ENCODE measurements at places on chromosomes 7 and 10. TPM values are rescaled to one million over a fixed set of nuclear protein-coding genes. Genes with fewer than 3 reads are reported as not detected.
A peak's percentile ranks its signal among the peaks of the same experiment; 100 is the strongest.

DNA sequence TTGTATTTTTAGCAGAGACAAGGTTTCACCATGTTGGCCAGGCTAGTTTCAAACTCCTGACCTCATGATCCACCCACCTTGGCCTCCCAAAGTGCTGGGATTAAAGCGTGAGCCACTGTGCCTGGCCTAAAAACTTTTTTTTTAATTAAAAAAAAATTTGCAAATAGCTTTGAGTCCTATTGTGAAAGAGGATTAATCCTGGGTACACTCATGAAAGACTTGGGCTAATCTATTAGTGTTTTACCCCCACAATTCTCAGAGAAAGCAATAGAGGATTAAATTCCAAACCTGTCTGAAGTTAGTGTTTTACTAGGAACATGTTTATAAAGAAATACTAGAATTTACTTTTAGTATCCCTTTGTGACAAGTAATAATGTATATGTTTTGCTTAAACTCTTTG is 76.9 kb upstream of the ITGB1 start:
- DNase-seq, result no peak

DNA sequence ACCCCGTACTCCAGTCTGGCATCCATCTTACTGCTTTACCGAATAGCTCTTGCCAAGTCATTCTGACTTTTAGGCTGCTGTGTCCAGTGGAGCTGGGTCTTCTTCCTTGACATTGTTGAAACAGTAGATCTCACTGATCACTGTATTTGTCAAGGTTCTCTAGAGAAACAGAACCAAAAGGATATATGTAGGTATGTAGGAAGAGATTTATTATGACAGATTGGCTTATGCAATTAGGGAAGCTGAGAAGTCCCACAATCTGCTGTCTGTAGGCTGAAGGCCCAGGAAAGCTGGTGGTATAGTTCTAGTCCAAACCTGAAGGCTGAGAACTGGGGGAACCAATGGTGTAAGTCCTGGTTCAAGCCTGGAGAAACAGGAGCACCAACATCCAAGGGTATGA is 12.1 kb upstream of the PRRT4 start:
- no peak for DNase-seq

DNA sequence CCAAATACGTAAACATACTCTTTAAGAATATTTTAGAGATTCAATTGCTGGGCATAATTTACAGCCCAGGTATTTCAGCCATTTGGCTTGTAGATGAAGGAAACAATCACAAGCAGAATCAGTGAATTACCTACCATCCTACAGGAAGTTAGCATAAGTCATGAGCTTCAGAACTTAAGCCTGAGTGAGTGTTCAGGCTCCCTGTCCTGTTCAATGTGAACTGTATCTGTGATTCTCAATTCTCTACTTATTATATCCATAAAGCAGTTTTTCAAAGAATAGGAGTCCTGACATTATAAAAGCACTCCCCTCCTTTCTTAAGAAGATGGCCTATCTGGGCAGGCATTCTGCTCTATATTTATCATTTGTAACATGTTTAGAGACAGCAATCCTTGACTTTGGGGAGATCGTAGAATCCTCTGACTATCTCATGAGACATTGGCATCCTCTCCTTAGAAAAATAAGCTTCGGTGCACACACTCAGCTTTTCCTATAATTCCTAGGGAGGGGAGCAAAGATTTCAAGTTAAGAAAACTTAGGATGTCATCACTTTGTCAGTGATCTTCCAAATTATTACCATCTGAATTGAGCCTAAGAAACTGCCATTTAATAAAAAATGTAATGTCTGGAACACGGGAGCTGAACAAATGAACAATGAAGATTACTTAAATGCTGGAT is 645.2 kb upstream of the IGFBP3 start:
- DNase-seq, result no peak

DNA sequence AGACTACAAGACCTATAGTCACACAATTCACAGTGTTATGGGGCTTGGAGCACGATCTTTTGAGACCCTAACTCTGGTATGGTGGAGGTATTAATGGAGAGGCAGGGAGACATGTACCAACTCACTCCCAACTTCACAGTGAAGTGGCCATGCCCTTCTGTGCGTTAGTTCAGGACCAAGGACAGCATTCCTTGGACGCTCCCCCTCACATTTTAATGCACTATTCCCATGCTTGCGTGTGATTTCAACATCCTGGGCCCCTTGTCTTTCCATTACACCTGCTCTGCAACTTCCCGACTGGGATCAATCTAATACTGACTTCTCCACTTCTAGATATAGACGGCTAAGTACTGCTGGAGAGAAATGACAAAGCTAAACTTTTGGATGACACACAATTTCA is 72.7 kb downstream of the PLCE1 start:
- DNase-seq, result peak; percentile 12

DNA sequence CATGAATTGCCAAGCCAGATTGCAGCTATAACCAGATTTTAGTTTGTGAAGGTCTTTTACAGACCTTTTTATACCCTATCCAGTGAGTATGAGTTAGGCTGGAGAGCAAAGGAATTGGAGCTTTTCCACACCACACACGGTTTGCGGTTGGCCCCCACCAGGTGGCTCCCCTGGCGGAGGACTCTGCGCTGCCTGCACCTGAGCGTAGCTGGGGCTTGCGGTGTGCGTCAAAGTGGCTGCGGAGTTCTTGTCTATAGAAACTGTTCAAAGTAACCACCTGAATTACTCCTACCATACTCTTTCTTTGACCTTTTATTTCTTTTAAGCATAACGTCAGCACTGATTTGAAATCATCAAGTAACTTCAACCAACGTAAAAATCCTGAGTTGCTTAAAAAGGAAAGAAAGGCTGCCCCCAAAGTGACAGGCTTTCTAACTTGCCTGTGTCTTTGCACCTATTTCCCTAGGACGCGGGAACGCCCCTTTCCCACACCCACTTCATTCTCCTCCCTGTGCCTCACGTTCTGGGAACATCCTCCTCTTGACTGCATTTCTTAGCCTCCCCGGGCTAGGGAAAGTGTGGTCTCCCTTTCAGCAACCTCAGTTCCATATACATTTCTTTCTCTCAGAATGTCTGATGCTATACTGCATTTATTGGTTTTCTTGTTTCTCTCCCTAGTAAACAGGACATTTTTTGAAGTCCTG is 47.6 kb upstream of the TMEM72 start:
- no peak for DNase-seq

- DNase-seq, result no peak
These were observed 167.5 kb downstream of the SEPTIN7 start for GRCh38 chr7:35968140-35968940.

PTER gene
- 20.1 TPM for total RNA-seq

DNA sequence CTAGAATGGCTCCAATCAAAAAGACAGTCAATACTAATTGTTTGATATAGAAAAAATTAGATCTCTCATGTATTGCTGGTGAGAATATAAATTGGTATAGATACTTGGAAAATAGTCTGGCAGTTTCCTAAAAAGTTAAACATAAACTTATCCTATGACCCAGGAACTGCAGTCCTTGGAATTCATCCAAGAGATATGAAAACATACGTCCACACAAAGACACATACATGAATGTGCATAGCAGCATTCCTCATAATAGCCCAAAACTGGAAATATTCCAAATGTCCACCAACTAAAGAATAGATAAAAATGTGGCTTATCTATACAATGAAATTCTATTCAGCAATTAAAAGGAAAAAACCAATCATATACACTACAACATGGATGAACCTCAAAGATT is 128.4 kb downstream of the ZFAND4 start:
- no peak for DNase-seq

GRCh38 chr7:117323851-117324711 is 1.2 kb upstream of the WNT2 start:
- DNase-seq, result no peak

GRCh38 chr7:120337308-120337907 is 64.4 kb downstream of the KCND2 start:
- DNase-seq, result peak; percentile 7

CALN1 gene
- 2.2 TPM for total RNA-seq

PRRT4 gene
- not detected for total RNA-seq

SLC37A3 gene
- total RNA-seq, result 28.8 TPM

GRCh38 chr7:76412249-76412648 is 2.8 kb upstream of the SSC4D start:
- no peak for DNase-seq

FZD8 gene
- total RNA-seq, result 1.2 TPM

ADGRA1 gene
- total RNA-seq, result not detected

TMEM178B gene
- not detected for total RNA-seq

PDGFA gene
- total RNA-seq, result 10.2 TPM

- DNase-seq, result no peak
These were observed 41.4 kb upstream of the BET1 start for GRCh38 chr7:94045581-94045980.

GRCh38 chr10:99235658-99236626 is at the start of gene HPSE2:
TSS of gene HPSE2 (minus strand) at chr10:99235852.
- DNase-seq, result no peak

DNA sequence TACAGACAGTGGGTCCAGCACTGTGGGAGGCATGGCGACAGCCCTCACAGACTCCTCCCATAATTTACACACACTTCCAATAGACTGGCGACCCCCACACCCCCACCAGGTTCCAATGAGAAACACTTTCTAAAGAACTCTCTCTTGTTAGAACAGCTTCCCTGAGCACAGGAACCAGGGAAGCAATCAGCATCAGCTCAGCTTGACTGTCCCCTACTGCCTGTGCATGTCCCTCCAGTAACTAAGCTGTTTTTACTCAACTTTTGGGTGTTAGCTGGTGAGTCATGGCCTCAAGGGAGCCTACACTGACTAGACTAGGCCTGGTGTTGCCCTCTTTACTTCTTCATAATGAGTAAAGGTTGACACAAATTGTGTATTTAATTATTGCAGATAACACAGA is 32.6 kb upstream of the HERPUD2 start:
- DNase-seq, result no peak

INSYN2A gene
- total RNA-seq, result not detected

- no peak for DNase-seq
These were observed 97.7 kb upstream of the EFCAB10 start for GRCh38 chr7:105678811-105679495.

GRCh38 chr7:137135654-137136350 is 207.7 kb downstream of the PTN start:
- no peak for DNase-seq

GRCh38 chr10:30070001-30070685 is 10.8 kb upstream of the JCAD start:
- DNase-seq, result peak; percentile 57

DNA sequence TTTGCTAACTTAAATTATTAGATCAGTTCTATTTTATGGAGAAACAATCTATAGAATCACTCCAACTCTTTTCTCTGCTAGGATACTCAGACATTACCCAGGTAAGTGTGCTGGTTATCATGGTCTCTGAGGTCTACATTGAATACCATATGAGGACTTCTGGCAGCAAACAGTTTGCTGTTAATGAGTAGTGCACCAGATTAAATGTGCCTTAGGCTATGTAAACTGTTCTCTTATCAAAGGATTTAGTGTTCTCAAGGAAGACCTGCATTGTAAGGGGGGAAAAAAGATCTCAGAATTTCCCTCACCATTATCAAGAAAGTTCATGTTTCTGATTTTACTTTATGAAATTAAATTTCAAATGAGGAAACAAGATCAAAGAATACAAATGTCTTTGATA is 107.5 kb downstream of the ITGB8 start:
- no peak for DNase-seq

TDRD1 gene
- not detected for total RNA-seq

DNA sequence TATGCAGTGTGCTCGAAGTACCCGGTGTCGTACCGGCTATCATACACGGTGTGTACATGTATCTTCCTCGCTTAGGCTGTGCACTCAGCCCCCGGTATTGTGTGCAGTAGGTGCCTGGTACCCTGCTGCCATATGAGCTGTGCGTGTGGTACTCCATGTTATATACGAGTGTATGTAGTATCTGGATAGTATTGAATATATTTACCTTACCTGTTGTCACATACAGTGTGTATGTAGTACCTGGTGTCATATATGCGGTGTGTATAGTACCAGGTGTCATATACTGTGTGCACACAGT is 1.2 kb downstream of the ZMYND11 start:
- DNase-seq, result no peak

- no peak for DNase-seq
These were observed 5.9 kb downstream of the TTYH3 start for GRCh38 chr7:2637505-2638223.

PLAC9 gene
- not detected for total RNA-seq

DNA sequence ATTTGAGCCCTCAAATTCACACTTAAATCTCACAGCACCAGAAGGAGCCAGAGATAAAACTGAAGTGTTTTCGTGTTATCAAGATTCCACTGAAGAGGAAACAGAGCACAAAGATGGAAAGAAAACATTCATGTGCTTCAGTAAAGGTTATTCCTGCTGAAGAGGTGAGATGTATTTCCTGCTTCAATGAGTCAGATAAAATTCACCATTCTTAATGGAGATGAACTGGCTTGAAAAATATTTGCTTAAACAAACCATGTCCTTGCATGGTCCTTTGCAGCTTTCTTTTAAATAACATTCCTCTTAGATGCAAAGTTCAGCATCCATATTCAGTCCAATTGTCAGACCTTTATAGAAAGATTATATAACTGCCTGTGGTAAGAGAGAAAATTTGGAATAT is 294.2 kb downstream of the IPMK start:
- no peak for DNase-seq

DNAJC30 gene
- total RNA-seq, result 10.1 TPM

MKX gene
- total RNA-seq, result 0.07 TPM

DNA sequence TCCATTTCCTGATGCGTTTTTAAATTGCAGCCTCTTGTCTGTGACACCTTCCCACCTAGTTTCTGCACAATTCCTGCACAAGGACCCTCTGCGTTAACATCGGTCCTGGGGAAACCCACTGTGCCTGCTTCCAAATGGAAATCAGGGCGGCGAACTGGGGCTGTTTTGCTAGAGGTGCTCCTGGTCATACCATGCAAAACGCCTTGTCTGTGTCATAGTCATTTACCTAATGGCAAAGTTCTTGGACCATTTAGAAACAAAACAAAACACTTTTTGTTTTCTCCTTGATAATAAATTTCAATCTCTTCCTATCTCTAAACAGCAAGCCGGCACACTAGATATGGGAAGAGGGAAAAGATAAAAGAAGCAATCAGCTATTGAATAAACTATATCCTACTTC is 206.9 kb upstream of the KLF14 start:
- DNase-seq, result peak; percentile 55

DNA sequence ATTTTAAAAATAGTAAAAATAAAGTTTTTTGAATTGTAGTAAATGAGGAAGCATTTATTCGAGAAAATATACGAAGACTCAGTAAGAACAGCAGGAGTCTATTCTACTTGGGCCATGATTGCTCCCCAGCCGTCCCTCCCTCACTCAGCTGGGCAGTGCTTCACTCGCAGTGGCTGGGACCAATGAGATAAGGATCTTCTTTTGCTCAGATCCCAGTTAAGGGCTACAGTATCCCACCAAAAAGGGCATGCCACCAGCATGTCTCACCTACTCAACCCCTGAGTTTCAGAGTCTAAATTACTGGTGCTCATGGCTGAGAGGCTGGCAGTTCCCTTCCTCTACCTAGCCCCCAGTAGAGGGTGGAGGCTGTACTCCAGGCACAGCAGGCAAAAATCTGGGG is 455.7 kb upstream of the PFKP start:
- no peak for DNase-seq
